Stimulated activated CD4-positive, alpha-beta T cell treated with anti-CD3 and anti-CD28 coated beads, TNF-alpha, amount 100 ng/mL, for 48 hours (primary cell): ENCODE measurements at places on chromosomes 5 and 9.

DNA sequence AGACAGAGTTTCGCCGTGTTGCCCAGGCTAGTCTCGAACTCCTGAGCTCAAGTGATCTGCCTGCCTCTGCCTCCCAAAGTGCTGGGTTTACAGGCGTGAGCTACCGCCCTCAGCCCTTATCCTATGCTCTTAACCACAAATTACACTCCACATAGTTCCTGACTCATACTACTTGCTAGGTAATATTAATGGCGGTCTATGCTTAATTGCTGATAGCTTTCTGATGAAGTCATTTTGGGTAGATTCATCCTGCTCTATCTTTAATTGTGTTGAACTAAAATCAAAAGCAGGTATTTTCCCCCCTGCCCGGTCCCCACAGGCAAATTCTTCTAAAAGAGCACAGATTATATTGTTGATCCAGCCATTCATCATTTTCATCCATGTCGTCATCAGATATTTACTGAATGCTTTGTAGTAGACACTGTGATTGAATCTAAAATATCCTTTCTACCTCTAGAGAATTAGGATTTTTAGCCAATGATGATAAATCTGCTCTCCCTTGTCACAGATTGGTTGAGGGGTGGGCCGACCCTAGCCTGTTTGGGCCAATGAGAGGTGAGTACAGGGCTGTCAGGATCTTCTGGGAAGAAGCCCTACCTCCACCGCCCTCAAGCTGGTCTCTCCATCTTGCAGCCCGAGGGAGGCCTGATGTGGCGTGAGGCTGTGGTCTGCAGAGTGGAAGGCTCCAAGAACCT lies 144.8 kb downstream of the NR3C1 start:
- DNase-seq: no peak

DNA sequence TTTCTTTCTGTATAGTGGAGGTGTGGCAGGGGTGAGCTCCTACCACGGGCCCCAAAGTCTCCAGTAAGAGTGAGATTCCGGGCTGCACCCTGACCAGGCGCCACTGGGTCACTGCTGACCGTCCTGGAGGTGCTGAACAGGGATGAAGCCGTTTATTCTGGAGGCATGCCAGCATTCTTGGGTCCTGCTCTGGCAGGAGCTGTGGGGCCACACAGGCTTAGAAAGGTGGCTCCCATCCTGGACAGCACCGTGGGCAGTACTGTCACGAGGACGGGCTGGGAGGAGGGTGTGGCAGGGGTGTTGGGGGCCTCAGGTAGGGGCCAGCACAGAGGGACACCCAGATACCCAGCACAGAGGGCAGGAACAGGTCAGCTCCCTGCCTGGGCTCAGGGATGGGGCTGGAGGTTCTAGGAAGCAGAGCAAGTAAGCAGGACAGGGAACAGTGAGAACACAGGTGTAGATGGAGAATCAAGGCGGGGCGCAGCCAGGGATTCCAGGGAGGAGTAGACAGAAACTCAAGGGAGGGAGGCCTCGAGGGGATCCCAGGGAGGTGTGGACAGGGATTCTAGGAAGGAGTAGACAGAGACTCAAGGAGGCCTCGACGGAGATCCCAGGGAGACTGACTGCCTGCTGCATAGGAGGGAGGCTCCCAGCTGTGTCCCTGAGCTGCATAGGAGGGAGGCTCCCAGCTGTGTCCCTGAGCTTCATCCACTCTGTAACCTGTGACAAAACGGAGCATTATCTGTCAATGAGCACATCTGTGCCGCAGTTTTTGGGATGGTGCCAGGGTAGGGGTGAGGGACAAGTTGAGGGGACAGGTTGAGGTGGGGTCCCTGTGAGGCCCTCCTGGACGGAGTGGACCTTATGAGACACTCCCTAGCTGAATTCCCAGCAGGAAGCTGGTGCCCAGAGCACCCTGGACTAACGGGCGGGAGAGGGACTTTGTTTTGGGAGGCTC lies 1.1 kb upstream of the PLEKHG4B start:
- no peak for DNase-seq

GRCh38 chr9:133257465-133257956 lies 17.5 kb downstream of the ABO start:
- DNase-seq: no peak

DNA sequence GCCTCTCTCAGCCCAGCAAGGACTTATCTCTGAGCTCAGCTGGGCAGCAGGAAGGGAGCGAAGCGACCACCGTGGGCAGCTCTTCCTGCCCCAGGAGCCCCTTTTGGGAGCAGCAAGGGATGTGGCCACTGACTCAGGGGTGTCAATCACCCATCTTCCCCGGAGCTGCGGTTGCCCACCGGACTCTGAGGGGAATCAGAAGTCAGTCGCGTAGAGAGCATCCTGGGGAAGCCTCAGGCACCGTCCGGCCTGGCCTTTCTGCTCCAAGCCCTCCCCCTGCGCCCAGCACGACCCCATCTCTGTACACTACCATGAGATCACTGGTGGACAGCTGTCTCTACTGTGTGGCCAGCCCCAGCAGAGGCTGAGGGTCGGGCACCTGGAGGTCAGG lies 24.6 kb downstream of the GFI1B start:
- DNase-seq: no peak

DNA sequence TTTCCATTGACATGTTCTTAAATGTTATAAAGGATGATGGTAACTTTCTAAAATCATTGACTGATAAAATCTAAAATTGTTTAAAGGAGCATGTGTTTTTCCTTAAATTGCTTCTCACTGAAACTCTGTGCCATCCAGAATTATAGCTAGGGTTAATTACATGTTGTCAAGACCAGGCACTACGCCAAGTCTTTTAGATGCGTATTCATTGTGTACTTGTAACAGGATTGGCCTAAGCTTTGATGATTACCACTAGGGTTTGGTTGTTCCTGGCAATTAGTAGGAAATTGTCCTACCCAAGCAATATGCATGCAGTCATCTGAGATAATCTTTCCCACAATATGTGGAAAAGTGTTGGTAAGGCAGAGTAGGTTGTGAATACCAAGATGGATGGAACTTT lies 43.8 kb downstream of the PRKACG start:
- DNase-seq: no peak

DNA sequence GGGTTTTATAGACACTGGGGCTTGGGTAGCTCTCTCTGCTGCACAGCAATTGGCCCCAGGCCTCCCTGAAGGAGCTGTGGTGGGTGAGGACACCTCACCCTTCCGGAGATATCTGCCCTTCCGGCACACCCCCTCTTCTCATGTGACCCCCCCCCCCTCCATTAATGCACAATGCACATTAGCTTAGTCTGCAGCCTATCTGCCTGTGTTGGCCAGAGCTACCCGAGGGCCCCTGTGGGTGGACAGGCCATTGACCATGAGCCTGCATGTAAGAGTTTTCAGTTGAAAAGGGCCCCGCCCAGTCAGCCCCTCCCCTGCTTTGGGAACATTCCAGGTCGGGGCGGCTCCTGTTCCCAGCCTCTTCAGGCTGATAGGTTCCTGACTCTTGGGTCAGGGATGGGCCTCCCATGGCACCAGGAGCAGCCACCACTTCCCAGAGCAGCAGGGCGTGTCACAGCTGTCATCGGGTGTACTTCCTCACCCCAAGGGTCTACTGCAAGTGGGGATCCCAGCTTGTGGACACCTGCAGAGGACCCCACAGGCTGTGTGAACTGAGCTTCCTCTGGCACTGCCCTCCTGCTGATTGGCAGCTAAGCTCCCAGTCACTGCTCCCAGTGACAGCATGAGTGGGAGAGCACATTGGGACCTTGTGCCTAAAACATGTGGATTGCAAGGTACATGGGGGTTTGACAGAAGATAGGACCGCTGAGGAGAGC lies 17.8 kb downstream of the PHF2 start:
- no peak for DNase-seq

DNA sequence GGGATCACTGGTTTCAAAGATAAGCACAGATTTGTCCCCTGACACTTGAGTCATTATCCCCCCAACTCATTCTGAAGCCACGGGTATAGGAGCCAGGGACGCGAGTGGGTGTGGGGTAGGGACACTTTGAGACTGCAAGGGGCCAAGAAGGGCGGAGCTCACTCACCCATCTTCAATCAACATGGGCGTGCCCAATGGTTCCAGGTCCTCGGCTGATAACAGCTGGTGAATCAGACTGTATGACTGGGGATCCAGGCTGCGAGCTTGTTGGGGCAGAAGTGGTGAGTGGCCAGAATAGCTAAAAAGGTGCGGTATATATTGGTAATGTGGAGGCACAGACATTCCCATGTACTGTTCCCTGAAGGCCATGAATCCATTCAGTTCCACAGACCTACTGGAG lies 30.7 kb upstream of the NR5A1 start:
- no peak for DNase-seq

DNA sequence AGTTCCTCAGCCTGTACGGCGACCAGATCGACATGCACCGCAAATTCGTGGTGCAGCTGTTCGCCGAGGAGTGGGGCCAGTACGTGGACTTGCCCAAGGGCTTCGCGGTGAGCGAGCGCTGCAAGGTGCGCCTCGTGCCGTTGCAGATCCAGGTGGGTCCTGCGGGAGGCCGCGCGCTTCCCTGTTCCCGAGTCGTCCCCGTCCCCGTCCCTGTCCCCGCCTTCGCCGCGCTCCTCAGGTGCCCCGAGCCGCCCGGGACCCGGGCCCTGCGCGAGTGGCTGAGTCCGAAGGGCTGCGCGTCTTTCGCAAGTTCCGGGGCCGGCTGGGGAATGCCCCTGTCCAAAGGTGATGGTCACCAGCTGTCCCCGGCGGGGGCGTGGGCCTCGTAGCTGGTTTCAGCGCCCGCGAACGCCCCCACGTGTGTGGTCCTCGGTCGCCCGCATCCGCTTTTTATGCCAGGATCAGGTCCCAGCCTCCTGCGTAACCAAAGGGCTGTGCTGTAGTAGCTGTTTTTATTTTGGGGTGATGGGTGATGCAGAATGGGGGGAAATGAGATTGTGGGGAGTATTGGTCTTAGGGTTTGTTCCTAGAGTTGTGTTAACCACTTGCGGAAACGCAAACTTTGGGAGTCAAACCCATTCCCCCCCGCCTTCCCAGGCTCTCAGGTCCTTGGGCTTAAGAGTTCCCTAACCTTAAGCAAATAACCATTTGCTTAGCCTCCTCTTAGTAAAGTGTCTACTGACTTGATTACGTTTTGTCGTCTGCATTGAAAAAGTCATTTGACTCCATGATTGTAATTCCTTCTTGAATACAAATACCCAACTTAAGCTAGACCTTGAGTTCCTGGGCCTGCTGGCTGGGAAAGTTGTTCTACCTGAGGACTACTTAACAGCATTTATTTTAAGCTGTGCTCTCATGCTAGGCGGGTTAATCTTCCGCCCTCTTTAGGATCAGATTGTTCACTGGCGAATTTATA lies 663 bp downstream of the ISOC1 start:
- peak; percentile 19 for DNase-seq

DNA sequence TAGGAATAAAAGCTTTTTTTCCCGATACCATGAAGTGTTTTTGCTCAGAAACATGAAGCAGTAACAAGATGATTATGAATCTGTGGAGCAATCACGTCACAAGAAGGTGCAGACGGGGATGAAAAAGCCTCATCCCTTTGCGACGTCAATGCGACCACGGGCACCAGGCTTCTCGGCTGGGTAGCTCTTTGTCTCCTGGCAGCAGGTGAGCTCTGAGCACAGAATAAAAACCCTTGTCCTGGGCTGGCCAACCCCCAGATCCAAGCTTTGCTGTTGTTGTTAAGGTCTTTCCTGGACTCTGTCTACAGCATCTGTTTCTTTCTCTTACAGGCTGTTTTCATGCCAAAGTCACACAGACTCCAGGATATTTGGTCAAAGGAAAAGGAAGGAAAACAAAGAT lies 113.8 kb downstream of the ANKRD18B start:
- no peak for DNase-seq

GRCh38 chr9:98502976-98503325 lies 205.8 kb downstream of the GABBR2 start:
- no peak for DNase-seq

DNA sequence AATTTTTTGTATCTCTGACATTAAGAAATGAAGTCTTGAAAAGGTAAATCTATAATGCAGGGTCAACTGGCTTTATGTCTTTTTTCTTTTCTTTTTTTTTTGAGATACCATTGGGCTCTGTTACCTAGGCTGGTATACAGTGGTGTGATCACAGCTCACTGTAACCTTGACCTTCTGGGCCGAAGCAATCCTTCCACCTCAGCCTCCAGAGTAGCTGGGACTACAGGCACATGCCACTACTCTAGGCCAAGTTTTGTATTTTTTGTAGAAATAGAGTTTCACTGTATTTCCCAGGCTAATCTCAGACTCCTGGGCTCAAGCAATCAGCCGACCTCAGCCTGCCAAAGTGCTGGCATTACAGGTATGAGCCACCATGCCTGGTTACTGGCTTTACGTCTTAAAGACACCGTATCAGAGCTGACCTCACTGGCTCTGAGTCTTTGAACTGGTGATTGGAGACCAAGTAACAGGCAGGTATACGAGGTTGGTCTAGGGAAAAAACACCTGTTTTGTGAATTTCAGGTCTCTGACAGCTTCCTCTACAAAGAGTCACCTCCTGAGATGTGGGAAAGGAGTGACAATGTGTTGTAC lies 70.4 kb upstream of the GPBP1 start:
- DNase-seq: no peak

DNA sequence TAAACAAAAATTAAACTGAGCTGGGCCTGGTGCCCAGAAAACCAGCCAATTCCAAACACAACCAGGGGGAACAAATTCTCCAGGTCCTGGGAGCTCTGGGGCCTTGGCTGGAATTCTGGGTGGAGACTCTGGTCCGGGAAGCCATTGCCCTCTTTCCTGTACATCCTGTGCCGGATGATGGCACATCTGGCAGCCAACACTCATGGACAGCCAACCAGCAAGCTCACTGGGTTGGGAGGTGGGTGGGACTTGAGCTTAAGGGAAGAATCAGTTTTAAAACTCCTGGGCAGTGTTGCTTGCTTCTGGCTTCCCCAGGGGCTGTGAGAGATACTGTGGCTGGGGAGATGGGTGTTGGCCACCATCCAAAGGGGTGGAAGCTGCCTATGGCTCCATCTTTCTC lies 56.1 kb downstream of the PCDH1 start:
- DNase-seq: no peak
